ENCODE measurements at places on chromosomes 7 and 10.

GRCh38 chr10:88986549-88987242 is 3.9 kb upstream of the FAS start:
- DNase-seq = no peak

- DNase-seq = no peak
Measured at GRCh38 chr10:18332484-18332883, 192.3 kb downstream of the CACNB2 start.

- no peak for DNase-seq
Measured at GRCh38 chr10:97549587-97550322, 22.8 kb upstream of the ANKRD2 start.

- no peak for DNase-seq
Measured at GRCh38 chr10:119542988-119543813, 682 bp upstream of the RGS10 start.

DNA sequence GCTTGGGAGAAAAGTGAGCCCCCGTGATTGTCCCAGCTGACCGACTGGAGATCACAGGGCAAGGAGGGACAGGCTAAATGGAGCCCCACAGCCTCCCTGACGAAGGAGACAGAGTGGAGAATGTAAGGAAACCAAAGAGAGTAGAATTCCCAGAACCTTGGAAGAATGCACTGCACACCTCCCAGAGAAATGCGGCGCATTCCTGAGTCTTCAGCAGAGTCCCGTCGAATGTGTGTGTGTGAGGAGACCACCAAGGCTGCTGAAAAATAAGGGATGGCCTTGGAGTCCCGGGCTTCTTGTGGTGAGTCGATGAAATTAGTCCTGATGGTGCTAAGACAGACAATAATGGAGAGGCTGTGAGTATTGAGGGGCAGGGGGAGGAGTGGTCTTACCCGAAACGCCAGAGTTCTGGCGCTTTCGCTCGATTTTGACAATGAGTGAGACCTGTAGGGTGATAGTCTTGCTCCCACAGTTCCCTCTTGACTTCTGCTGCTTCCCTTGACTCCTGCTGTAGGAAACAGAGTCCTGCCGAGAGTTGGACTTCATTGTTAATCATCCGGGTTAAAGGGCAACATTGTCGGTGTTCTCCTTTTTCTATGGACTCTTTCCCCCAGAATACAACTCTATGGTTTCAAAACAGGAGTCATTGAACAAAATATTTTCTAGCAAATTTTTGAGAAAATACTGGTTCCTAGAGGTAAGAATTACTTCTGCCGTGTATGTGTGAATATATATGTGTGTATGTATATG is 103.2 kb downstream of the CNNM2 start:
- no peak for DNase-seq

- no peak for DNase-seq
Measured at GRCh38 chr7:84829719-84830118, 357.1 kb downstream of the SEMA3D start.

DNA sequence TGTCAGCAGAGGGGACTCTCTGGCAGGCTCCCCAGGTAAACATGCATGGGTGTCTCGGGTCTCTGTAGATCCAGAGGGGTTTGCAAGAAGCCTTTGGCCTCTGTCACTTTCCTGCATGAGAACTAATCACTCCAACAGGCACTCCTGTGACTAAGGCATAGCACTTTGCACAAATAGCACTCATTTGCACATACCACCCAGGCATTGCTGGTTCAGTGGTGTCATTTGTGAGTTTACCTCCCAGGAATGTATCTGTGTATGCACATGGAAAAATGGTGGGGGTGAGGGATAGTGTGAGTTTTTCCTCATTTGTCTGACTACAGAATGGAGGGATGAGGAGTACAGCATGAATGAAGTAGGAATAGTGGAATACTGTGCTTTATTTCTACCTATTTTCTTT is 39.5 kb downstream of the CNNM1 start:
- DNase-seq = no peak

DNA sequence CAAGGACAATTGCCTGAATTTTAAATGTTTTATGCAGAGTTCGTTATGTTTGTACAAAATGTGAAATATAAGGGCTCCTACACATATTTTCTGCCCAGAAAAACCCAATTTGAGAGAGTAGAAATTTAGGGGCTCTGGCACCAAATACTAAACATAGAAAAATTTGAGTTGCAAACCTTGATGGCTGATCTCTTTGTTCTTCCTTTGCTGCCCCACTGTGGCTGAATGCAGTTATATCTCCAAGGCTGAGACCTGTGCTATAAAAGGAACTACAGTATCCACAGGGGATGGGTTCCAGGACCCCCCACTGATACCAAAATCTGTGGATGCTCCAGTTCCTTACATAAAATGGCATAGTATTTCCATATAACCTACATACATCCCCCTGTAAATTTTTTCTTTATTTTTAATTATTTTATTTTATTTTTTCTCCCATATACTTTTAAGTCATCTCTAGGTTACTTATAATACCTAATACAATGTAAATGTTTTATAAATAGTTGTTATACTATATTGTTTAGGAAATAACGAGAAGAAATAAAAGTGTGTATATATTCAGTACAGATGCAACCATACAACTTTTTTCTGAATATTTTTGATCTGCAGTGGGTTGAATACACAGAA is 22.5 kb downstream of the CFAP43 start:
- DNase-seq = no peak

DNA sequence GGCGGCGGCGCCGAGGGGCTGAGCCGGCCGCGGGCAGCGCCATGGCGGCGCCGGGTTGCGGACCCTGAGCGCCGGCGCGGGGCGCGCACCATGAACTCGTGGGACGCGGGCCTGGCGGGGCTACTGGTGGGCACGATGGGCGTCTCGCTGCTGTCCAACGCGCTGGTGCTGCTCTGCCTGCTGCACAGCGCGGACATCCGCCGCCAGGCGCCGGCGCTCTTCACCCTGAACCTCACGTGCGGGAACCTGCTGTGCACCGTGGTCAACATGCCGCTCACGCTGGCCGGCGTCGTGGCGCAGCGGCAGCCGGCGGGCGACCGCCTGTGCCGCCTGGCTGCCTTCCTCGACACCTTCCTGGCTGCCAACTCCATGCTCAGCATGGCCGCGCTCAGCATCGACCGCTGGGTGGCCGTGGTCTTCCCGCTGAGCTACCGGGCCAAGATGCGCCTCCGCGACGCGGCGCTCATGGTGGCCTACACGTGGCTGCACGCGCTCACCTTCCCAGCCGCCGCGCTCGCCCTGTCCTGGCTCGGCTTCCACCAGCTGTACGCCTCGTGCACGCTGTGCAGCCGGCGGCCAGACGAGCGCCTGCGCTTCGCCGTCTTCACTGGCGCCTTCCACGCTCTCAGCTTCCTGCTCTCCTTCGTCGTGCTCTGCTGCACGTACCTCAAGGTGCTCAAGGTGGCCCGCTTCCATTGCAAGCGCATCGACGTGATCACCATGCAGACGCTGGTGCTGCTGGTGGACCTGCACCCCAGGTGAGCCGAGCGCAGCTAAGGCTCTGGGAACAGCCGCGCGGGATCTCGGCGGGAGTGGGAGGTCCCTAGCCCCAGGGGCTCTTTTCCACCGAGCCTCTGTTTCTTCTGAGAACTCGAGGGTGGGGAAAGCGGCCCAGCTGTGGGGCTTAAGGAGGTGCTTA is at the start of gene GPR26:
Gene GPR26, plus strand, starts transcription at position 38 of the 919 bp plus-strand sequence. Its CDS starts 53 bp downstream, at position 91.
- peak; percentile 3 for DNase-seq

GRCh38 chr10:132847416-132847777 is 61.5 kb upstream of the NKX6-2 start:
- no peak for DNase-seq

DNA sequence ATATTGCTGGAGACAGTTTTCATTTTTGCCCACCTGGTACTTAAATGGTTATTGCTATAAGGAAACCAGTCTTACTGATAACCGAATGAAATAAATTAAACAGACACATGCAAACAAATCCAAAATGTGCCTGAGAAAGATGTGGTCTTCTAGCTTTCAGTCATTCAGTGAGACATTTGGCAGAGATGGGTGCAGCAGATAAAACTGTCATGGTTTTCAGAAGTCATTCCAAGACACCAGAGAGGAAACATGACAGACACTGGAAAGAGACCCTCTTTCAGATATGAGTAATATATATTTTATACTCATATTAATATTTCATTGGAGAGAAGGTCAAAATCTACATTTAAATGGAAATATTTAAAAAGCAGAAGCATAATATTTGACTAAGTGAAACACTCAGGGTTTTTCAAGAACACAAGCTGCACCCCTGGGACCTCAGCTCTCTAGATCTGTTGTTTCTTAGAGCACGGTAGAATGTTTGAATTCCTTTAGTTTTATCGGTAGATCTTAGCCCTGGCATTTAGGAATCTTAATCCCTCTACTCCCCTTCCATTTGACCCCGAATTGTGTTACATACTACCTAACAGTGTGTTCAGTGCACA is 246.1 kb downstream of the AUTS2 start:
- DNase-seq = no peak

- DNase-seq = no peak
Measured at GRCh38 chr7:106480161-106480579, 180.8 kb downstream of the CCDC71L start.

DNA sequence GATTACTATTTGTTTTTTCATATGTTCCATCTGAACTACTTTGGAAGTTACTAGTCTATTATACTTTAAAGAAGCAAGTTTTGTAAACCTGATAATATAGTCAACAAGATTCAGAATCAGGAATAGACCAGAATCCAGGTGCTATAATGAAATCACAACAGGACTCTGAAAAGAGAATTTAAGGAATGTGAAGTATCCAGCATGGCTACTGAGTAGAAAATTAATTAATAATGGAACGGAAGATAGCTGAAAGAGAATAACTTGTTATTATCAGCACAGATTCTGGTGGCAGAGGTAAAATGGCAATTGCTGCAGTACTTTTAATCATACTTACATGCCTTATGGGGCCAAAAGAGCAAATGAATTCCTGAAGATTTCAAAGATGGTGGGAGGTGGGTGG is 43.1 kb upstream of the CHCHD3 start:
- no peak for DNase-seq

DNA sequence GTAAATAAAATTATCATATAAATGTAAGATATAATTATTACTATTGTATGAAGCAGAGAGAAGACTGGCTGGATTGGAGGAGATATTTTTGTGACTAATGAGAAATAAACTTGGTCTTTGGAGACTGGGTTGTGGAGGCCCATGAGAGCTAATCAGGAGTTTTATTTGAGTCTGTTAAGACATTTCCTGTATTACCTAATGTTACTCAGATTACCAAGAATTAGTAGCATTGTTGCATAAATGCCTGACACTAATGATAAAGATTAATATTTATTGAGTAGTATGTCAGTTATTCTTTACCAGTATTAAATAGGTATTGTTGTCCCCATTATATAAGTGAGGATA is 7.1 kb downstream of the CCDC126 start:
- no peak for DNase-seq

GRCh38 chr7:76315364-76315763 is 12.9 kb downstream of the HSPB1 start:
- no peak for DNase-seq

DNA sequence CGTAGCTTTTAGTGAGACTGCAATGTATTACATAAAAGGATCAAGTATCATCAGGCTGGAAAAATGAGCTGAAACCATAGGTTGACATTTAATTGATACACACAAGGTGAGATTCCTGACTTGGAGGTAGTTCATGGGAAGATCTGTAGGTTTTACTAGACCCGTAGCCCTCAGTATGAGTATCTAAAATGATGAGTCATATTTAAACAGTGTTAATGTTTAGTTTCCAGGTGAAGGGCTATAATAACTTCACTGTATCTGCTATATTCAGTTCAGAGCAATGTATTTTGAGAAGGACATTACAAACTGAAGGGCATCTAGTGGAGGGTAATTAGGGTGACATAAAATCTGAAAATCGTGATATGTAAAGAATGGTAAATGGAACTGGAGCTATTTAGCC is 35.0 kb downstream of the ENTPD1 start:
- DNase-seq = no peak

- no peak for DNase-seq
Measured at GRCh38 chr10:44195112-44196007, 189.5 kb downstream of the CXCL12 start.

DNA sequence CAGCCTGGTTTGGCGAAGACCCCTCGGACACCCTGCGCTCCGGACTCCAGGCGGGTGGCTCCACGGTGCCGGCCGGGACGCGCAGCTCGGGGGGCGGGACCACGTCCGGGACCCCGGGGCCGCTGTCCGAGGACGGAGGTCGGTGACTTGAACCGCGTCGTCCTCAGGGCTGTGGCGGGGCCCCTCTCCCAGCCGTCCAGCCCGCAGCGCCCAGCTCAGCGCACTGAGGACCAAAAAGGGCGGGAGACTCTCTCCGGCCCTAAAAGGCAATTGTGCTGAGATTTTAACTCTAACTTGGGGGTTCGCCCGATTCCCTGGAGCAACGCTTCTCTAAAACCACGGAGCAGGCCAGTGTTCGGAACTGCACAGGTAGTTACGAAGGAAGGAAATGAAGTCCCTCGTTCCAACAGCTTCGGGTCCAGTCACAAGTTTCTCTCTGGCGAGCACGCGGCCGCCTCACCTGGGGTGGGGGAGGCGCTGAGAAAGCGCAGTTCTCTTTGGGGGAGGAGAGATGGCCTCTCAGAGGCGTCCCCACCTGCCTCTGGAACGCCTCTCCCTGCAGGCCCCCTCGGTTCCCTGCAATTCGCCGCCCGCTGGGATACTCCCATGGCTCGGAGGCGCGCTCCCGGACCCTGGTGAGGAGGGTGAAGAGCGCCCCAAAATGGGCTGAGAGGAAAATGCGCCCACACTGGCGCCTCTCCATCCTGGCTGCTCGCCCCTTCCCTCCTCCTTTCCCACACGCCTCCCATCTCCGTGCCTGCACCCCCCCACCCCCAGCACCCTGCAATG is 352.7 kb downstream of the DNAJB6 start:
- DNase-seq = no peak

DNA sequence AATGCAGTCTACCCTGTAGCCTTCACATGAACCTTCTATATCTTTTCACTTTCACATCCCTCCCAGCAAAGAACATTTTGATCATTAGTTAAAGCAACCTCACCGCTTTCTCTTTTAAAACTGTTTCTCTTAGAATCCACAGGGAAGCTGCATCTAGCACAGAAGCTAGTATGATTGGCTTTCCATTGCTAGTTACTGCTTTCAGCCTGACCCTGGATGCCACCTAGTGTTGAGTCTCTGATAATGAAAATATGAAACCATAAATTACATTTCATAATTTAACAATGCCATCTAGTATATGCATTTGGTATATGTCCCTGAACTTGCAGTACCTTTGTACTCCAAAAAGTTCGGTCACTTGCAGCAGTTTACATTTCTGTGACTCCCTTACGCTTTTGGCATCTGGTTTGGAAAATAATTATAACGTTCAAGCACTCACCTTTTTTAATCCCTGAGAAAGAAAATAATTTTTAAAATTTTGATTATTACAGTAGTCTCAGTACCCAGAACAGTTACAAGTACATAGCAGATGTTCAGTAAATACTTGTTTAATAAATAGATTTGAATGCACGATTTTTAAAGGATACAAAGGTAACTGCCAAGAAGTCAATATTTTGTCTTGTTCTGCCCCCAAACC is 22.7 kb downstream of the CISD1 start:
- no peak for DNase-seq

GRCh38 chr7:108592646-108593201 is 23.1 kb downstream of the DNAJB9 start:
- no peak for DNase-seq

GRCh38 chr10:96244354-96244753 is 27.0 kb downstream of the BLNK start:
- DNase-seq = no peak

GRCh38 chr10:119769886-119770285 is 44.0 kb downstream of the INPP5F start:
- DNase-seq = no peak

- DNase-seq = no peak
Measured at GRCh38 chr7:55094092-55094690, 75.4 kb downstream of the EGFR start.

GRCh38 chr7:76358011-76358480 is 745 bp downstream of the YWHAG start:
- no peak for DNase-seq

GRCh38 chr10:77333610-77334340 is 303.8 kb downstream of the KCNMA1 start:
- DNase-seq = no peak

Measured in left renal pelvis (tissue), 4 donors.